ENCODE measurements at places on chromosomes 1 and 21. TPM values are rescaled to one million over a fixed set of nuclear protein-coding genes. Genes with fewer than 3 reads are reported as not detected.

SIPA1L2 gene
- 3.2 TPM for total RNA-seq

NIBAN1 gene
- 11.7 TPM for total RNA-seq

CFHR5 gene
- total RNA-seq: not detected

PTPRC gene
- total RNA-seq: 2.8 TPM

HCRTR1 gene
- not detected for total RNA-seq

NTRK1 gene
- 0.13 TPM for total RNA-seq

TENT5C gene
- 8.8 TPM for total RNA-seq

HSF2BP gene
- total RNA-seq: 0.63 TPM
